ENCODE measurements at places on chromosomes 3 and 15.

GRCh38 chr15:80431635-80432344 is 27.6 kb downstream of the ARNT2 start:
- no peak for DNase-seq

DNA sequence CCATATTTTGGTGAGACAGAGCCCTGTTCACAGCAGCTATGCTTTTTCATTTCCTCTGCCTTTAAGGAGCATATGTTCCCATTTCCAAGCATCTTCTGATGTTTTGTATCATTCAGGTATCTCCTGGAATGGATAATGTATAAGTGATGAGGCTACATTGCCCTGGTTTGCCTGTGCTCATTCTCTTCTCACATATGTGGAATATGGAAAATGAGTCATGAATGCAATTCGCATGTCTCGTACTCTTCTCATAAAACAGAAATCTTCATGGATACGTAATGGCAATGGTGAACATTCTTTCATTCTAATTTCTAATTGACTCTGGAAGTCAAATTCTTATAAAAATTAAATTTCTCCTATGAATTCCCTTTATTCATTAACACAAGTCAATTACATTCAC is 143.1 kb downstream of the CDIN1 start:
- no peak for DNase-seq

- DNase-seq: peak; percentile 23
These were observed 3.9 kb downstream of the GRM2 start for GRCh38 chr3:51710631-51711351.

- DNase-seq: no peak
These were observed 525.0 kb downstream of the GABRG3 start for GRCh38 chr15:27495963-27496459.

DNA sequence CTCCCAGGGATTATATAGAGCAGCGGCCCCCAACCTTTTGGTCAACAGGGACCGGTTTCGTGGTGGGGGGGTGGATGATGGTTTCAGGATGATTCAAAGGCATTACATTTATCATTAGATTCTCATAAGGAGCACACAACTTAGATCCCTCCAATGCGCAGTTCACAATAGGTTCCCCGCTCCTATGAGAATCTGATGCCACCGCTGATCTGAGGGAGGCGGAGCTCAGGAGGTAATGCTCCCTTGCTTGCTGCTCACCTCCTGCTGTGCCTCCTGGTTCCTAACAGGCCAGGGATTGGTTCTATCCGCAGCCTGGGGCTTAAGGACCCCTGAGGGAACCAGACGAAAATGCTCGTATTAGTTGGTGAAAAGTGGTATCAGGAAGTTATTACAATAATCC is 1.3 kb upstream of the HACD2 start:
- no peak for DNase-seq

GRCh38 chr3:121592856-121593702 is at the start of gene FBXO40:
TSS of gene FBXO40 (plus strand) at chr3:121593379. CDS start at chr3:121620576, 27,197 bp downstream.
- DNase-seq: no peak

DNA sequence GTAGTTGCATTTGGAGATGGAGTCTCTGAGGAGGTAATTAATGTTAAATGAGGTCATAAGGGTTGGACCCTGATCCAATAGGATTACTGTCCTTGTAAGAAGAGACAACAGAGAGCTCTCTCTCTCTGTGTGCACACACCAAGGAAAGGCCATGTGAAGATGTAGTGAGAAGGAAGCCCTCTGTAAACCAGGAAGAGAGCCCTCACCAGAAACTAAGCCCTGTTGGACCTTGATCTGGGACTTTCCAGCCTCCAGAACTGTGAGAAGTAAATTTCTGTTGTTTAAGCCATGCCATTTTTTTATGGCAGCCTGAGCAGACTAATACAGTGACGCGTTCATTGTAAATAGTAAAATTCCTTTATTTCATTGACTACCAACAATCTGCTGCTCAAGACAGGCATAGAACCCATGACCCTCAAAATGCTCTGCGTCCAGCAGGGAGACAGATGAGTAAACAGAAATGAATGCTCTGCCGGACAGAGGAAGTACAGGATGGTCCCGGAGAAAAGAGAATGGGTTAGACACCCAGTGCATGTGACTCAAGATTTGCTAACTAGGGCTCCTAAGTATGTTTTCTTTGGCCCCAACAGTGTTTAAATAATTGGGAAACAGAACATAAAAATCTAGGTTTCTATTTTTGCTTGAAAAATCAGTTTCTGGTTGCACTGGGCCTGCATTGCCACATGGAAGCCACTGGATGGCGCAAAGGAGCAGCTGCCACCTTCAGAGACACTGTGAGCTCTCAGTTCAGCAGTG is 37.9 kb upstream of the TNFAIP8L3 start:
- no peak for DNase-seq

GRCh38 chr15:82951472-82952157 is 905 bp downstream of the HOMER2 start:
- DNase-seq: no peak

DNA sequence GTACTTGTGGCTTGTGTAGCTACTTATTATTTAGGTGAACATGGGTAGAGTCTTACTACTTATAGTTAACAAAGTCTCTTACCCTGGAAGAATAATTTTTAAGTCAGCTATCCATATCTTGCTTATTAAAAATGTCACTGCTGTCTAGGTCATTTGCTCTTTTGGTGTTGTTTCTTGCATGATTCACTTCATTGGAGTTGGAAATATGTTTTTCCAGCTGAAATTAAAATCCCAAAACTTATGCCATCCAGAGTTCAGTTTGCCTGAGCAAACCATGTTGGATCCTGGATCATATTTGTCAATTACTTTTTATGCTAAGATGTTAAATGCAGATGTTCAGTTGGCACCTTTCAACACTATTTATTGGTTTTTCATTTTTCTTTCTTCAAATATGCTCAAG is 421.0 kb upstream of the RBMS3 start:
- no peak for DNase-seq

GRCh38 chr3:122773944-122774509 is 19.6 kb downstream of the HSPBAP1 start:
- no peak for DNase-seq

GRCh38 chr3:27281671-27282150 is 87.5 kb downstream of the NEK10 start:
- DNase-seq: no peak

- DNase-seq: no peak
These were observed 9.7 kb downstream of the EPHB1 start for GRCh38 chr3:134804508-134805480.

DNA sequence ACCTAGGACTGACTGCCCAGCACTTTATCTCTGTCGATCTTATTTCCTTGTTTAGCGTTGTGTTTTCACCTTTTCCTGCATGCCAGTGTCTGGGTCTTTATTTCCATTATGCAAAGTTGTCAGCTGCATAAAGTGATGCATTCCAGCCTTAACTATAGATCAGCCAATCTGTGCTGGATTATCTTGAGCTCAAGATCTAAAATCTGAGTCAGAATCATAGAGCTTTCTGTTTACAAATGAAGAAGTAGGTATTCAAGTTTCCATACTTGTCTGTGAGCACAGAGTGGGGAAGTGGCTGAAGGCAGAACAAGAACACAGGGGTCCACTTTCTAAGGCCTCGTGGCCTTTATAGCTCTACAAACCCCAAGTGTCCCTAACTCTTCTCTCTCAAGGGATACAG is 82.4 kb upstream of the PLCL2 start:
- no peak for DNase-seq

GRCh38 chr3:111882799-111883198 is 23.7 kb downstream of the PHLDB2 start:
- DNase-seq: no peak

GRCh38 chr15:42364529-42364928 is 5.2 kb downstream of the CAPN3 start:
- DNase-seq: no peak

Measured in GM12892 (cell line).